Lung (tissue), 17 donors: ENCODE measurements at places on chromosomes 3 and 15. TPM values are rescaled to one million over a fixed set of nuclear protein-coding genes. Genes with fewer than 3 reads are reported as not detected.
A peak's percentile ranks its signal among the peaks of the same experiment; 100 is the strongest.

- no peak for DNase-seq
These were observed 8.2 kb downstream of the ZIC4 start for GRCh38 chr3:147397875-147398812.

GRCh38 chr15:89028036-89028435 is 60.2 kb upstream of the ABHD2 start:
- no peak for DNase-seq

- DNase-seq: no peak
These were observed 32.1 kb downstream of the BUB1B start for GRCh38 chr15:40192942-40193341.

DNA sequence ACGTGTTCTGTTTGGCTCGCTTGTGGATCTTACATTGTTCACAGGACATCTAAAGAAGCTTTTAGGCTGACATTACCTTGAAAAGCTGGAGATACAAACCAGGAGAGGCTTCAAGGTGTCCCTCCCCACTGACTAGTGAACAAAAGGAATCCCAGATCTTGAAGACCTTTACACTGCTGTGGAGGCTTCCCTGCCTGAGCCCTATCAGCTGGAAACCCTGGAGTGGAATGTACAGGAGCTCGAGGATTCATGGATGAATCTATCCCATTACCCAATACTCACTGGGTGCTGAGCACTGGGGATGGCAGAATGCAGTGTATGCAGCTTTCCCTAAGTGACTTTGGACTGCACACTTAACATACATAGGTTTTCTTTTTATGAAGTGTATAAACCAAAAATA is 82.3 kb upstream of the MFGE8 start:
- no peak for DNase-seq

DNA sequence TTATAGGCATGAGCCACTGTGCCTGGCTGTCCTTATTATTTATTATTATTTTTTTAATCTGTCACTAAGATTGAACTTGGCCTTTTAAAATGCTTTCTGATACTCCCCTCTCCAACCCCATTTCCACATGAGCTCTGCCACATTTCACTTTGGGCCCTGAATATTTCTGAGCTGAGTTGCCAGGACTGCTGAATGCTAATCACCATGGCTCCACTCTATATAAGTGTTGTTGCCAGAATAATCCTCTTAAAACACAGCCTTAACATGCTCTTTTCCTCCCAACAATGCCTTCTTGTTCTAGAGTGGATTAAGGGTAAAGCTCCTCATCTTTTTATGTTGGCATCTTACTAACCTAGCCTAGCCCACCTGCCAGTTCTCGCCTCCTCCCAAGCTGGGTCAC is 124.4 kb downstream of the PDZRN3 start:
- DNase-seq: no peak

- DNase-seq: no peak
These were observed 132.0 kb upstream of the SYNPR start for GRCh38 chr3:63146154-63146553.

DNA sequence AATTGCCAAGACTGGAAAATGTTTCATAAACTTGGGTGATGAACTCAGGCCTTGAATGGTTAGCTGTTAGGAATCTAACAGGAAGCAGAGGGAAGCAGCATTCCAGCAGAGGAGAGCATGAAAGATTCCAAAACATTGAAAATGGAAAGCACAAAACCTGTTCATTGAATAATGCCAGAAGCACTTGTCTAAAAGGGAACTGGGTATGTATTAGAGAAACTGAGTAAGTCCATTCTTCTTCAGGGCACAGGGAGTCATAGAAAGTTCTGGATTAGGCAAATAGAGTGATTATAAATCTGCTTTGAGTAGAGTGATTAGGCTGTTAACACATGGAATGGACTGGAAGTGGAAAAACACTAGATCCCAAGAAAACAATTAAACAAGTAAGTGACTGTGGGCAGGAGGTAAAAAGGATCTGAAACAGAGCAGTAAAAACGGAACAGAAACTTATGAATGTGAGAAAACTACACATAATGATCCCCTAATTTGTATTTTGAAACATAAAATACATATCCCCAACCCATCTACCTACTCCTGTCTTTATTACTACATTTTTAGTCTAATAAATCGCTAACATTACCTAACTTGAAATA is 343.4 kb downstream of the TBC1D5 start:
- DNase-seq: no peak

GRCh38 chr3:184457329-184457728 is 77.5 kb downstream of the CHRD start:
- no peak for DNase-seq

ADIPOQ gene
- polyA plus RNA-seq: not detected

DNA sequence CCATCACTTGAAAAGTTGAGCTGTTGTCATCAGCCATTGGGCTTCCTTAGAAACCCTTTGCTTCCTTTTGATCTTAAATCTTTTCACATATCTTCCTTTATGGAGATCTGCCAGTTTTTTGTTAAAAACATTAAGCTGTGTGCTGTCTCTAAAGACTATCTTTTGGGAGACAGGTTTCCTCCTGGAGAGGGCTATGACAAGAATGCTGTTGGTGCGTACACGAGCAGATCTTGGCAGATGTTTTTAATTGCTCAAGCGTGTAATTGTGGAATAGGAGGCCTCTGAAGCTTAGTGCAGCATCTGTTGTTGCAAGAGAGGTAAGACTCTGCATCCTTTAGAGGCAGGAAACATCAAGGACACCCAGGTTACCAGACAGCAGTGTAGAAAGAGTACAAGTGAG is 56.8 kb downstream of the PHLDB2 start:
- DNase-seq: no peak

GRCh38 chr15:87577336-87577735 is 679.2 kb downstream of the NTRK3 start:
- no peak for DNase-seq

GPR176 gene
- 7.3 TPM for polyA plus RNA-seq

CIDEC gene
- polyA plus RNA-seq: not detected

DNAH12 gene
- 8.0 TPM for polyA plus RNA-seq

GRCh38 chr3:39146083-39146501 is 7.3 kb downstream of the CSRNP1 start:
- DNase-seq: no peak

- DNase-seq: no peak
These were observed 100.8 kb downstream of the SEMA6D start for GRCh38 chr15:47817969-47818548.

XCR1 gene
- polyA plus RNA-seq: 1.1 TPM

- no peak for DNase-seq
These were observed 14.4 kb downstream of the DAG1 start for GRCh38 chr3:49484471-49484870.

EXD1 gene
- 0.05 TPM for polyA plus RNA-seq

CPNE9 gene
- polyA plus RNA-seq: 0.16 TPM

GRCh38 chr3:46541835-46542234 is 24.3 kb downstream of the LRRC2 start:
- DNase-seq: no peak

- no peak for DNase-seq
These were observed 30.1 kb downstream of the ISL2 start for GRCh38 chr15:76366714-76367113.

PRSS50 gene
- polyA plus RNA-seq: 0.08 TPM

MYH15 gene
- polyA plus RNA-seq: 0.06 TPM

DNA sequence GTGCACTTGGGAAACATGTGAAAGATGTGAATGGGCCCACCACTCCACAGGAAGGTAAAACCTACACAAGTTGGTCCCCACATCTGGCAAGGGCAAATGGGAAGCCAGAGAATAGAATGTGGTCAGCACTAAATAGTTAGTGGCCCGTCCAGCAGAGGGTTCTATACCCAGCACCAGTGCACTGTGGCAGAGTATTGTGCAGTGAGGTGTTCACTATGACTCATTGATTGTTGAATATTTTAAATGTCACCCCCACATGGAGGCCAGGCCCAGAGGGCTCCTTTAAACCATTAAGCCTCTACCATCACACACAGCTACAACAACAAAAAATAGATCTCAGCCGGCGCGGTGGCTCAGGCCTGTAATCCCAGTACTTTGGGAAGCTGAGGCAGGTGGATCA is 11.7 kb downstream of the FRMD5 start:
- DNase-seq: no peak

GRCh38 chr3:139136469-139137202 is 91.9 kb upstream of the PRR23C start:
- no peak for DNase-seq

DNA sequence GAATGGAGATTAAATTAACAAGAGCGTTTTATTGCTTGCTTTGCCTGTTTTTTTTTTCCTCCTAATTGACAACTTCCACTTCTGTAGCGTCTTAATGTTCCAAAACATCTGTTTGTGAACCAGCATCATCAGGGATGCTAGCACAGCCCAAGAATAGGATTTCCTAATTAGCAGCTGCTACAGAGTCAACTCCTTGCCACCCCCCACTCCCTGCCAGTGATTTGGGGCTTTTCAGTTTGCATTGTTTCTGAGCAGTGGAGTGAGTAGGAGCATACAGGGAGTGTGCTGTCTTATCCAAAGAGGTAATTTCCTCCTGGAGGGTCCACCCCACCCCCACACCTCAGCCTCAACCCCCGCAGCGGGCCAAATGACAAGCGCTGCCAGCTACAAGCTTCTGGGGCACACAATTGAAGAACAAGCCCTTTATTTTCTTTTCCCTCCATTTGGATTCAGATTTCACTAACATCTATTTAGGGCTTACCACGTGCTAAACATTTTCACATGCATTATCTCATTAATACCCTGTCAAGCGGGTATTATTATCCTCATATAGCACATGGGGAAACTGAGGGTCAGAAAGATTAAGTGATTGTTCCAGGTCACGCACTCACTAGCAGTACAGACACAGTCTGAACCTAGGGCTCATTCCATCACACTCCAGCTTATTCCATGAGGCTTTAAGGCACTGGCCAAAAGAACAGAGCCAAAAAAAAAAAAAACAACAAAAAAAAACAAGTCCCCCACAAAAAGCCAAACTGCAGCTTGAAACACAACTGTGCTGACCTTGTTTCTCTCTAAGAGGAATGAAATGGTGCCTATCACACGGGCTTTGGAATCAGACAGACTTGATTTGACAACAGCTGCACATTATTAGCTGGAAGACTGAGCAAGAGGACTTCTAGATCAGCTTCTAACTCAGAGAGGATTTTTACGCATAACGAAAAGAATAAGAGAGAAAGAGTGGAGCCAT is 16.4 kb downstream of the HEG1 start:
- peak; percentile 33 for DNase-seq

DNA sequence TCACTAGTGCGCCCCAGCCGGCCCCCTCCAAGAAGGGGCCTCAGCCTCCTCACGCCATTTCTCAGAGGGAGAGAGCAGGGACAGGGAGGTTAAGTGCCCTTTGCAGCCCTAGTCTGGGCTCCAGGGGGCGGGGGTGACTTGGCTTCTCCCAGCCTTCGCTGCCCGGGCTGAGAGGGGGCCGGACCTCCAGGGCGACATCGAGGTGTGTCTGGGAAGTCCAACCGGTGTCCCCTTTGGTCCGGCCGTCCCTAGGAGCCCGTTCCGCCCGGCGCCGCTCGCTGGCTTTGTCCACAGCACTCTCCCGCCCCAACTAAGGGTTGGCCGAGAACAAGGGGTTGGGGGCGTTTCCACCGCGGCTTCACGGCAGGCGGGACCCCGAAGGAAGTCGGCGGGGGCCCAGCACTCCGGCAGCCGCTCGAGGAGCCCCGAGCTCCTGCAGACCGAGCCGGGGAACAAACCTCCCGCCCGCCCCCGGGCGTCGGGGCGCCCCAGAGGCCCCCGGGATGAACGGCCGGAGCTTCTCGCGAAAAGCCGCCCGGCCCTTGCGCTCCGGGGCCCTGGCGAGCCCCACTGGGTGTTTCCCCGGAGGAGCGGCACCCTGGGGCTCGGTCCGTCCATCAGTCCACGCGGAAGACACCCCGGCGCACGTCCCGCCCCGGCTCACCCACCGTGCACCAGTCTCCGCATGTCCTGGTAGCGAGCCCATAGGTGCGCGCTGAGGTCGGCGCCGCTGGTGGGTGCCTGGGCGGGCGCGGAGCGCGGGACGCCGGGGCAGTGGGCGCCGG is 627 bp downstream of the NT5DC2 start:
- DNase-seq: peak; percentile 58

- DNase-seq: peak; percentile 16
These were observed 230.0 kb downstream of the XXYLT1 start for GRCh38 chr3:195040773-195041520.

GRCh38 chr3:82562896-82563295 is 801.5 kb upstream of the GBE1 start:
- DNase-seq: no peak

EPHB3 gene
- polyA plus RNA-seq: 3.1 TPM

RAB6B gene
- 1.8 TPM for polyA plus RNA-seq

DNA sequence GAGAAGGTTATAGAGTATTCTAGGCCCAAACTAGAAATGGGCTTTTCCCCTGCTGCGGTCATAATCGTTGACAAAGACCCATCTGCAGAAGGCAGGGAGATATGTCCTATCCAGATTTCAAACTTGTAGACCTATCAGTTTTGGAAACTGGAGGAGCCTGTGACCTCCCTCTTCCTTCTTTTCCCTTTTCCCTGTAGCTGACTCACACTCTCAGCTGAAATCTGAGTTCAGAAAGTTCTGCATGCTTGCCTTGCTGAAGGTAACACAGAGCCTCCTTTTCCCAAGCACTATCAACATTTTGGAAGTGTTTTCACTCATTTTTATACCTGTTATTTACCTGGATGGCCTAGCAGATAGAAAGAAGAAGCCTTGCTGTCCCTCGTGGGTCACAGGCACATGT is 59.1 kb upstream of the PSMD6 start:
- no peak for DNase-seq

ST8SIA2 gene
- not detected for polyA plus RNA-seq

GRCh38 chr15:94269954-94270353 is 38.6 kb downstream of the MCTP2 start:
- no peak for DNase-seq

SLCO3A1 gene
- polyA plus RNA-seq: 41.0 TPM

- peak; percentile 32 for DNase-seq
These were observed 56.6 kb upstream of the SPRED1 start for GRCh38 chr15:38196076-38196475.
